Activated T-cell treated with anti-CD3 and anti-CD28 coated beads, Interleukin-2, amount 50 U/mL, for 1 hour (primary cell): ENCODE measurements at places on chromosomes 11 and 22.

GRCh38 chr11:120129570-120129969 is 8.3 kb downstream of the TRIM29 start:
- no peak for DNase-seq

DNA sequence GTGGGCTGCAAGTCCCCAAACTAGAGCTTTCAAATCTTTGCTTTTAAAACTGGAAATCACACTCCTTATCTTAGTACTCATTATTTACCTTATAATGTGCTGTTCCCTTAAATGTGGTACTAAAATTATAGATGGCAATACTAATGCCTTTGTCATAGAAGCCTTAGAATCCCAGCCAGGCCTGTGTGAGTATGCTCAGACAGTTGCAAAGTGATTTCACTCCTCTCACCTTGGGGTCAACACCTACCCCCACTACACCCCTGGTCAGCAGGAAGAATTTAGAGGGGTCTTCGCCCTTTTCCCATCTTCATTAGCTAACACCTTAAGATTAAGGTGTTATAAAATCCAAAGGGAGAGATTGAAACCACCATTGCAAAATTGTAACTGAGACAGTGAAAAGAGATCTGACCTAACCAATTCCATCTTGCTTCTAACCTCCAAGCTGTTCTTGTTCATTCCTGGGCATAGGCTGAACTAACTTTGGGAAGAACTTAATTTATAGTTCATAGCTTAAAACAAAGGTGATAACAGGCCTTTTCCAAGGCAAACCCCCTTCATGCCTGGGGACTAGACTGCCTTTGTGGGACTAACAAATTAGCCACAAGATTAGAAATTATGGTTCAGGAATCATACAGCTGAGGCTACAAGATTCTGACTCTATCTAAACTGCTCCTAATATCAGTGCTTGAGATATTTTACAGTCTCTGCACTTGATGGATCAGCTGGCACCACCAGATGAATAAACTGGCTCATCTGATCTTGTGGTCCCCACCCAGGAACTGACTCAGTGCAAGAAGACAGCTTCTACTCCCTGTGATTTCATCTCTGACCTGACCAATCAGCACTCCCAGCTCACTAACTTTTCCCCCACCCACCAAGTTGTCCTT is 10.4 kb upstream of the MRPL17 start:
- DNase-seq = peak; percentile 29

- no peak for DNase-seq
These were observed 50.4 kb downstream of the PARVB start for GRCh38 chr22:44074337-44074984.

DNA sequence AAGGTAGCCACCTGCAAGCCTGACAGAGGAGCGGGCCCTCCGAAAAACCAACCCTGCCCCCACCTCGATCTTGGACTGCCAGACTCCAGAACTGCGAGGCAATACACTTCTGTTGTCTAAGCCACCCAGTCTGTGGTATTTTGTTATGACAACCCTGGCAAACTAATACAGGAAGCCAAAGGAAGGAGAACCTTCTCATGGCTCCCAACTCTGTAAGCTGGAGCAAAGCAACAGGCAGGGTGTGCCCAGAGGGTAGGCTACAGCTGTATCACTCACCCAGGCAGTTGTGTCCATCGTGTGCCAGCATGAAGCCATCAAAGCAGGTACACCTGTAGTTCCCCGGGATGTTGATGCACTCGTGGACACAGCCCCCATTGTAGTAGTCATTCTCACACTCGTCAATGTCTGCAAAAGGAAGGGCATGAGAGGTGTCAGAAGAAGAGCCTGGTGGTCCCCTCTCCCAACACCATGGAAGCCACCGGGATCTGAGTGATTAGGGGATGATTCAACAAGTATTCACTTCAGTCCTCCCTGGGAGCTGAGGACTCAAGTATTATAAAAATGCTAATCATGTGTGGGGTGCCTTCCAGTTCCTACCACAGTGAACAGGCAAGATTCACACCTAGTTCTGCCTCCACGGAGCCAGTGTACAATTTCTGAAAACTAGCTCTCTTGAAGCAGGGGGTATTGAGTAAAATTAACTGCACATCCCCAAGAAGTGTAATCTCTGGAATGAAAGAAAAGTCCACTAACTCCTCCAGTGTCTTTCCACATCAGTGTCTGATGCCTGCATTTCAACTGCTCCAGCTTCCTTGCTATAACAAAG is 23.3 kb downstream of the SCUBE1 start:
- no peak for DNase-seq

- DNase-seq = no peak
These were observed 5.5 kb upstream of the MYO18B start for GRCh38 chr22:25736378-25737011.

GRCh38 chr11:130582176-130582575 is 133.7 kb downstream of the ADAMTS15 start:
- DNase-seq = no peak

- no peak for DNase-seq
These were observed 46.3 kb downstream of the IGLL1 start for GRCh38 chr22:23533771-23534191.

DNA sequence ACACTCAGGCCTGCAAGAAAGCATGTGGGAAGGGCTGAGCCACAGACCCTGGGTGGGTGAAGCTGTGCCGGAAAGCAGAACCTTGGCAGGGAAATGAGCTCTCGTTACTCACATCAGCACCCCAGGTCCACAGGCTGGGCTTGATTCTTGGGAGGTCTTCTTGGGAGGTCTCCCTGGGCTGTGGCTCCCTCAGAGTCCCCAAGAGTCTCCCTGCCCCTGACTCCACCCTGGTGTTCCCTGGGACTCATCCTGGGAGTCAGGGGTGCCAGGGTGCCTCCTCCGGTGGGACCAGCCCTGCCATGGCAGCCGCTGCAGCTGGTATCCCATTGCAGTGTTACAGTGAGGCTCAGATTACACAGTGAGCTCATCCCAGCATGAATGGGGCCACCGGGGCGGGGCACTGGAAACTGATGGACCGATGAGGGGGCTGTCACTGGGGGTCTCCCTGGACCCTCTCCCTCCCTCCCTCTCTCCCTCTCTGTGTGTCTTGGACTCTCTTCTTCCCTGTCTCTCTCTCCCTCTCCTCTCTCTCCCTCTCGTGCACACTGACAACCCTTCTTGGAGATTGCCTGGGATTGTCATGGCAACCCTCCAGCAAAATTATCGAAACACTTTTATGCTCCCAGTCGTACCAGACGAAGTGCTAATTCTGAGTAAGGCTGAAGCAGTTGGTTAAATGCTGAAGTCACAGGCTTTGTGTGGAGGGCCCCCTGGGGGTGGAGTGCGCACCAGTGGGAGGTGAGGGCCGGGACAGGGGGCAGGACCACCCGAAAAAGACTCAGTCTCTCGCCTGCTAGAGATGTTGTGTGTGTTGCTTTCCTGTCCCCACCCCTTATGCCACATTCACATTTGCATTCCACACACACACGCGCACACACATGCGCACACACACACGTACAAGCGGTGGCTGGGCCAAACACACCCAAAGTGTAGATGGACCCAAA is 8.6 kb upstream of the C11orf96 start:
- DNase-seq = no peak

DNA sequence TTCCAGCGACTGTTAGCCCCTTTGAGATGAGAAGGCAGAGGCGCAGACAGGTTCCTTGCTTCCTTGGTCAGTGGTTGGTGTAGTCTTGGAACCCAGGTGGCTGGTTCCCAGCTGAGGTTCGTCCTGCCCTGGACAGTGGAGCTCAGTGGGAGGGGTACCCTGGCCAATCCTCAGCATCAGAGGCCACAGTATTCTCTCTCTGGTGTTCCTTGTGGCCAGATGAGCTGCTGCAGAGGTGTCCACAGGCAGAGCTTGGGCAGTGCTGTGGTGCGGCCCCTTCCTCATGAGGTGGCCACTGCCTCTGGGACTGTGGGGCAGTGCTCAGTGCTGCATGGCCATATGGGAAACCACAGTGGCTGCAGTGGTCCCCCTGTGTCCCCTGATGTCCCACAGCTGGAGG is 61.8 kb downstream of the CTTN start:
- no peak for DNase-seq

- DNase-seq = no peak
These were observed 77.8 kb upstream of the FSHB start for GRCh38 chr11:30153008-30153407.

- DNase-seq = peak; percentile 58
These were observed 19.3 kb downstream of the MTFP1 start for GRCh38 chr22:30444632-30445437.

DNA sequence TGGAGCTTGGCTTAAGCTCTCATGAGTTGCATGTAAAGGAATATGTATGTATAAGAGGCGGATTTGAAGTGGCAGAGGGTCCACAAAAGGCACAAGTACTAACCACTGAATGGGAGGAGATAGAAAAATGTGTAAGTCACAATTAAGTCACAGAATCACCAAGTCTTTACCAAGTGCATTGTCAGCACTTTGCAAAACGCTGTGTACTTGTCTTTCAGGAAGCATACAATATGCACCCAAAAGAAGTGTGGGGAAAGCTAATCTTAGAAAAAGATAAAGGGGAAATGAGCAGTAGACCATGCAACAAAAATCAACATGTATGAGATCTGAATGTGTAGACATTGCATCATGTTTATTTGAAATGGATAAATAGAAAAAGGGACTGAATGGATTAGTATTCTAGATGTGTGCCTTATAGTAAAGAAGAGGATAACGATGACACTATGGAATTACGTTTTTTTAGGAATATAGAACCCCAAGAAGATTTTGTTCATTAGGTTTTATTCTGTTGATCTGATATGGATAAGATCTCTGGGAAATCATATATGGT is 4.5 kb downstream of the CNTF start:
- no peak for DNase-seq

GRCh38 chr11:774873-775592 is 2.3 kb downstream of the GATD1 start:
- no peak for DNase-seq

GRCh38 chr11:72743321-72744221 is 8.6 kb downstream of the ARAP1 start:
- no peak for DNase-seq

- DNase-seq = no peak
These were observed 18.7 kb upstream of the FBLN1 start for GRCh38 chr22:45483918-45484499.

DNA sequence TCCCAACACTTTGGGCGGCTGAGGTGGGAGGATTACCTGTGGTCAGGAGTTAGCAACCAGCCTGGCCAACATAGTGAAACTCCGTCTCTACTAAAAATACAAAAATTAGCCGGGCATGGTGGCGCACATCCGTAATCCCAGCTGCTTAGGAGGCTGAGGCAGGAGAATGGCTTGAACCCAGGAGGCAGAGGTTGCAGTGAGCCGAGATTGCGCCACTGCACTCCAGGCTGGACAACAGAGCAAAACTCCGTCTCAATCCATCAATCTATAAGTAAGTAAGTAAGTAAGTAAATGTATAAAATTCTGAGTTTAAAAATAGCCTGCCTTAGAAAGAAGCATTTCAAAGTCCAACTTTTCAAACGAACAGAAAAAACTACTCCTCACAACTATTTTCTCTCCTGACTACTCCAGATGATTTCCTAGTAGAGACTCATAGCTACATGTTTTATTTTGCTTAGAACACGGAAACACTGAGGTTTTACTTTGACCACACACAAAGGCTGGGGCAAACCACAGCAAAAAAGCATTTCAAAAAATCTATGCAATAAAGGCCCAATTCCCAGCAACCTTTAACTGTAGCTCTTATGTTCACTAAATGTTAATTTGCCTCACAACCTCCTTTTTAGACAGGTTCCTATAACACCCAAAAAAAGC is 16.3 kb downstream of the SPTY2D1 start:
- DNase-seq = no peak

GRCh38 chr11:68471360-68472340 is 11.1 kb downstream of the PPP6R3 start:
- DNase-seq = peak; percentile 48

- DNase-seq = no peak
These were observed 717.6 kb upstream of the ANO5 start for GRCh38 chr11:21475276-21475675.

- DNase-seq = no peak
These were observed 31.0 kb downstream of the SIK2 start for GRCh38 chr11:111633248-111633647.

GRCh38 chr22:41248758-41249157 is 8.0 kb upstream of the CHADL start:
- no peak for DNase-seq

- no peak for DNase-seq
These were observed 14.0 kb upstream of the KCTD14 start for GRCh38 chr11:78037056-78037455.

DNA sequence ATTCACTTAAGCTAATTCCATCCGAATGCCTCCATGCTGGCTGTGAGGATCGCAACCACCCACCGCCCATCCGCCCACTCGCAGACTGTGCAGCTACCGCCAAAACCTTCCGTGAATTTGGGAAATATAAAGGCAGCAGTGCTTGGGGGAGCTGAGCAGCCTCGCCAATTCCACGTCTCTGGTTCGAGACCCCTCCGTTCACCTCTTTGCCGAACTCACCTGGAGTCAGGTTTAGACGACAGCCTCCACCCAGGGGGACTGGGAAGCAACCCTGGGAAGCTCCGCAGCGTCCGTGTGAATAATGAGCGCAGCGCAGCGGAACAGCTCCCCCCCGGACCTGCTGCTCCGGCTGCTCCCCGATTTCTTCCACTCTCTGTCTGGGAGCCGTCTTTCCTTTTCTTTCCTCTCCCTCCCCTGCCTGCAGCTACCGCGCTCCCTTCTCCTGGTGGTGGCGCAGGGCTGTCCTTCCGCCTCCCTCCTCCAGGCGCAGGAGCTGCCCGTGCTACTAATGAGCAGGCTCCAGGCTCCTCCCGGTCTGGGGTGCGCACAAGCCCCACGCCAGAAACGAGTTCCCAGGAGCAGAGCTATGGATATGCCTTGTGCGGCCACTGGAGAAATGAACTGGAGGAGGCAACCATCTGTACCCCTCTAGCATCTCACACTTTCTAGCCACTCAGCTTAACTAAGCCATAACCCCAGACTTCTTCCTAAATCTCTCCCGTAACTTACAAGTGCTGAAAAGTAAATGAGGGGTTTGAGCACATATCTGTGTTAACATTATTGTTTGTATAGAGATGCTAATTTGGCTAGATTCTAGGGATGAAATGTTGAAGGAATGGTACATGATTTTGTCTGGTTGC is 107.3 kb downstream of the XKR3 start:
- no peak for DNase-seq

GRCh38 chr11:119664063-119664572 is 64.9 kb downstream of the NECTIN1 start:
- no peak for DNase-seq

GRCh38 chr11:96267496-96268032 is 75.4 kb downstream of the MAML2 start:
- no peak for DNase-seq
